ENCODE measurements at places on chromosomes 7 and 10.

GRCh38 chr7:30159698-30160143, 24.9 kb downstream of the MTURN start:
- no peak for DNase-seq

DNA sequence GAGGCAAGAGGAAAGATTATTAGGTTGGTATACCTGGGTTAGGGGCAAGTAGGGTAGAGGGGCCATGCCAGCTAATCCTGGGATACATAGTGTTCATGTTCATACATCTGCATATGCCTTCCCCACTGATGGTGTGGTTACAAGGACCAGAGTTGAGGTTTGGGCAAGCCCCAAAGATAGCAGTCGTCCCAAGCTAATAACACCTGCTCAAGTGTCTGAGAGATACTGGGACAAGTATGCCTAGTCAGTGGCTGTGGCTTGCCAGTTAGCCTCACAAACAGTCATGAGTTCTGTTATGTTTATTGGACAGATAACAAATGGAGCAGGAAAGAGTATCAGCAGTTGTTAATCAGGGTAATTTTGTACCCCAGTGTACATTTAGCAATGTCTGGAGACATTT, 139.6 kb downstream of the ADAM22 start:
- no peak for DNase-seq

DNA sequence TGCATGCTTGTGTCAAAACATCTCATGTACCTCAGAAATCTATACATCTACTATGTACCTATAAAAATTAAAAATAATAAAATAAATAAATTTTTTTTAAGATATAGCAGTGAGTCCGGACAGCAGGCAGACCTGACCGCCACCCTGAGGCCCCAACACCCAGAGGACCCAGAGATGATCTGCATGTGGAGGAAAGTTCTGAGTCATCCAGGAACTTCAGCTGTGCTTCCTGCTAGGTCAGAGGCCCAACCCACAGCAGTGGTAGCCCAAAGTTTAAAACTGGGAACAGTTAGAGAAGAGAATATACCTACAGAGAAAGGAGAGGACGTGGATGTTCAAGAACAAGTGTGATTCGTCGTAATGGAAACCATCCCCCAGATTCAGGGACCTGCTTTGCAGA, 683.7 kb upstream of the NRP1 start:
- DNase-seq, result no peak

GRCh38 chr7:80105701-80106408, 28.8 kb upstream of the GNAI1 start:
- no peak for DNase-seq

GRCh38 chr7:136549756-136550155, 318.7 kb upstream of the CHRM2 start:
- DNase-seq, result no peak

GRCh38 chr7:157674715-157675426, 338.1 kb downstream of the DNAJB6 start:
- DNase-seq, result no peak

DNA sequence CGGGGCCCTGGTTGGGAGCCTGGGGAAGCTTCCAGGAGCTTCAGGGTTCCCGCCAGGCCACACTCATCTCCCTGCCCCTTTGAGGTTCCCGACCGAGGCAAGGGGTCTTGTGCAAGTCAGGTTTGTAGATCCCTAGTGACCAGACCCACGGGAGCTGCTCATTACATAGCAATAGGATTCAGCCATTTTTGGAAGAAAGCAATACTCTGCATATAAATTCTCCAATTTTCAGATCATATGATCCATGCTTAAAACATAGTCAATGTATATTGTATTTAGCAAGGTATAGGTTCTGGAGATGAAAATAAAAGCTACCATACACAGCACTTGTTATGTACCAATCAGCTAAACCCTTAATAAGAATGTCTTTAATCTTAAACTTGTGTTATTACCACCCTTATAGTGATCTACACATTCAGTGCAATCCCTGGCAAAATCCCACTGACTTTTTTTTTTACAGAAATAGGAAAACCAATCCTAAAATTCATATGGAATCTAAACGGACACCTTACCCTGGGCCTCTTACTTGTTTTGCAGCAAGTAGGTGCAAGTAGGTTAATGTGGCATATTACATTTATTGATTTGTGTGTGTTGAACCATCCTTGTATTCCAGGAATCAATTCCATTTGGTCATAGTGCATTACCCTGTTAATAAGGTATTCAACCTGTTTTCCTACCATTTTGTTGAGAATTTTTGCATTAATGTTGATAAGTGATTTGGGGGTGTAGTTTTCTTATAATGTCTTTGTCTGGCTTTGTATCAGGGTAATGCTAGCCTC, 13.8 kb upstream of the FKBP9 start:
- no peak for DNase-seq

DNA sequence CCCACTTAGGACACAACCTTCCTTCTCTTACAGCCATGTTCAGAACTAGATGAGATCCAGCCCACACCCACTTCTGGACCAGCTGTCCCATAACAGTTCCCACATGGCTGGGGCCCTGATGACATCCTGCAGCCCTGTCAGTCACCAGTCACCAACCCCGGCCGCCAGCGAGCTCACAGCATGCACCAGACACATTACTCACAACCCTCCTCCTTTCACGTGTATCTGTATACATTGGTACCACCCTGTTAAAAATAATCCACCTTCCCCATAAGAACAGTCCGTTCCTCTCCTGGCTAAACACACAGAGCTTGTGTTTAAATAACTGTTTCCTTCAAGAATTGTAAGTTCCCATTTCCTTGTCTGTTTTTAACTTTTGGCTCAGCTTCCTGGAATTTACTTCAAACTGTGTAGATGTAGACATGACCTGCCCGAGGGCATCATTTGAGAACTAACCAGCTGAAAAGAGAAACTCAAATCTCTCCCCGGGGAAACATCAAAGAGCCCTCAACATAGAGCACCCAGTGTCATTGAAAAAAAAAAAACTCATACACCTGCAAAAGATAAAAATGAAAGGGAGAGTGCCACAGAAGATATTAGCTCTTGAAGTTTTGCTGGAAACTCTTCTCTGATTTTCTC, 26.0 kb upstream of the PRLHR start:
- peak; percentile 82 for DNase-seq

DNA sequence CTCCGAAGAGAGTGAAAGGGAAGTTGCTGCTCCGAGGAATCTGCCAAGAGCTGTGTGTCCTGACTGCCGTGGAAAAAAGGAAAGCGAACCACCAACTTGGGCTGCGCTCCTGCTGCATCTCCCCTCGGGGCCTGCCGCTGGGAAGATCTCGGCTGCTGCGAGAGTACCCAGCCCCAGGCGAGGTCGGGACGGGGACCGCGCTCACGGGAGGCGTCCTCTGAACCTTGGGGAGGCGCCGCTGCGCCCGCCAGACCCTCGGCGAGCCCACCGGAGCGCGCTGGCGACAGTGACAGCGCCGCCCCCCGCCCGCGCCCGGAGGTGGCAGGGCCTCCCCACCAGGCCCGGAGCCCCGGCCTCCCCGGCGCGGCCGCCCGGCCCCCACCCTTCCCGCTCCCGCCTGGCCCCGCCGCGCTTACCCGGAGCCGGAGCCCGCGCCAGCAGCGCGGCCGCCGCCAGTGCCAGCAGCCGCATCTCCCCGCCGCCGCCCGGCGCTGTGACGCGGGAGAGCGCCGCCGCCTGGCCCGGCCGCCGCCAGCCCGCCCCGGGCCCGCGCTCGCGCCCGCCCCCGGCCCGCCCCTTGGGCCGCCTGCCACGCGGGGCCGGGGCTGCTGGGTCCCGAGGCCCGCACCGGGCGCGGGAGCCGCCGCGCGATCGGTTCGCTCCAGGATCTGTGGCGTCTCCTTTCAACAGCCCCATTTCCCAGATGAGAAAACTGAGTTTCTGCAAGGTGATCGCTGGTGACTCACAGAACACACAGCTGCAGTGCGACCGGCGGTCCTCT, at the start of gene VSTM4:
Gene VSTM4, minus strand, starts transcription at position 508 of the 781 bp plus-strand sequence. Its CDS starts 37 bp downstream, at position 471.
- DNase-seq, result peak; percentile 7

DNA sequence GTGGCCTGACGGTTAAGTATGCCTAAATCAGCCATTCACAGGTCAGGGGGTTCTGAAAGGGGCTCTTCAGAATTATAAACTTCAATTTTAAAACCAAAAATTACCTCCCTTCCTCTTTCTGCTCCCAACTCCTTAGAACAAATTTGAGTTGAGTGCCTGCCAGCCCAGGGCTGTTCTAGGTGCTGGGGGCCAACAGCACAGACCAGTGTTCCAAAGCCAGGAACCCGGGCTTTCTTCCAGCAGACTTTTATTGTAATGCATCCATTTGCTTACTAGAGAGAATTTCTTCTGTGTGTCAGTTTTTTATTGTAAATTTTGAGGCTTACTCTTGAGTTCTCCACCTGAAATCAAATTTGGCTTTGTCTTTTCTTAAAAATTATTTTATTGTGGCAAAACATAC, 238.5 kb downstream of the CACNB2 start:
- no peak for DNase-seq

GRCh38 chr10:132590752-132591121, 53.1 kb downstream of the INPP5A start:
- DNase-seq, result no peak

GRCh38 chr7:22393913-22394729, 37.2 kb upstream of the RAPGEF5 start:
- DNase-seq, result no peak

GRCh38 chr10:127998501-127999144, 91.7 kb downstream of the PTPRE start:
- no peak for DNase-seq

DNA sequence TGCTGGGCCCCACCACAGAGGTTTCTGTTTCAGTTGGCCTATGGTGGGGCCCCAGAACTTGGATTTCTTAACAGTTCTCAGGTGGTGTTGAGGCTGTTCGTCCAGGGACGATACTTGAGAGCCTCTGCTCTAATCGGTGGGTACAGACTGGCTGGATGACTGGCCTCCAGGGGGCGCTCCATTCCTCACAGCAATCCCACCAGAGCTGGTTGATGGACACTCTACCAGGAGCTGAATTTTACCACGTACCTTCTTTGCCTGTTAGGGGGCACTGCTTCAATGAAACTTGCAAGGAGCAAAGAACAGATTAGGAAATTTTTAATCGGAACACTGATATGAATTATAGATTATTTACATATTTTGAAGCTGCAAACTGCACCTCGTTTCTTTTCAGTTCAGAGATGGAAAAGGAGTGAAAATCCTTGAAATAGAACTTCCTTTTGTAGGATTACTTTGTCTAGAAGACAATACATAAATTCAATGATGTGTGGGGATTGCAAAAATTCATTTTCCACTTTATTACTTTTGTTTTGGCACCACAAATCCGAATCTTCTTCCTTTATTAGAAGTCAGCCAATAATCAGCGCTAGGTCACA, 44.8 kb downstream of the KBTBD2 start:
- DNase-seq, result peak; percentile 79

DNA sequence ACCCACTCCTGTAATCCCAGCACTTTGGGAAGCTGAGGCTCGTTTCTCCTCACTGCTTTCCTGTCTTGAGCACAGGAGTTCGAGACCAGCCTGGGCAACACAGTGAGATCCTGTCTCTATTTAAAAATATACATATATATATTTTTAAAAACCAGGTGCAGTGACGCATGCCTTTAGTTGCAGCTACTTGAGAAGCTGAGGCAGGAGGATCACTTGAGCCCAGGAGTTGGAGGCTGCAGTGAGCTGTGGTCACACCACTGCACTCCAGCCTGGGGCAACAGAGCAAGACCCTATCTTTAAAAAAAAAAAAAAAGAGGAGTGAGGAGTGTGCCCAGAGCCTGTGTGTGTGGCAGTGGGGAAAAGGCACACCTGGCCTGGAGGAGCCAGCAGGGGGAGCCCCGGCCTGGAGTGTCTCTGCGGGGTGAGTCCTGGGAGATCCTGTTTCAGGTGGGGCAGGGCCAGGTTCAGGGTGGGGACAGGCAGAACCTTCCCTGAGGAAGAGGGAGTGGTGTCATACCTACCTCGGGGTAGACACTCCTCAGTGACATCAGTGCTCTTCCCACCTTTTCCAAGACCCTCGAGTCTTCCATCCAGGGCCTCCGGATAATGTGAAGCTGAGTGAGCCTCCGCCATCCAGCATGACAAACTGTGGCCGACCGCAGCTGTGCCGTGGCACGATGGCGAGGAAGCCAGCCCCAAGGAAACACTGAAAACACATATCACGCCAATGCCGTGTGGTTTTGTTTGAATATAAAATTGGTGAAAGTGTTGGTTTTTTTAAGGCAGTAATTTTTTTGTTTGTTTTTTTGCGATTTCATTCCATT, 9.0 kb upstream of the ARPC1B start:
- DNase-seq, result no peak
